ENCODE measurements at places on chromosomes 2 and 18.

- DNase-seq: no peak
Measured at GRCh38 chr2:71468279-71469015, 15.1 kb downstream of the DYSF start.

DNA sequence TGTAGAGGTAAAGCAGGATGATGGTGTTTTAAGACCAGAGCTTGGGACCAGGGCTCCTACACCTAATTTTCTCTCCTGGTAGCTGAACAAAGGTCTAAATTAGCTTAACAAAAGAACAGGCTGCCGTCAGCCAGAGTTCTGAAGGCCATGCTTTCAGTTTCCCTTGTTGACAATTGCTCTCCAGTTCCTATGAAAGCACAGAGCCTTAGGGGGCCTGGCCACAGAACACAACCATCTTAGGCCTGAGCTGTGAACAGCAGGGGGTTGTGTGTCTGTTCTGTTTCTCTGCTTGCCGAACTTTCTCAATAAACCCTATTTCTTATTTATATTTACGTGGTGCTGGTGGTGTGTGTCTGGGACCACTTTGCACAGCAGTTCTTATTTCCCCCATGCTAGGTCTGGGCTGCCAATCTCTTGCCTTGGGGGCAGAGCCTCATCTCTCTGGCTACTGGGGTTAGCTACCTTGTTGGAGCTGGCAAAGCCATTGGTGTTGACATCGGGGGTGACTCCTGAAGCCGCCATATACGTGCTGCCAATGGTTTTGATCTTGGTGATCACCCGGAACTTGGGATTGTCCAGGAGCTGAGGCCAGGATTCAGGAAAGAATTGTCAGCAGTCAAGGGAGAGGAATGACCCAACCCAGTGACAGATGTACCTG is 29.0 kb downstream of the CENPO start:
- no peak for DNase-seq

GRCh38 chr18:59300676-59301285 is 17.7 kb downstream of the CPLX4 start:
- DNase-seq: no peak

DNA sequence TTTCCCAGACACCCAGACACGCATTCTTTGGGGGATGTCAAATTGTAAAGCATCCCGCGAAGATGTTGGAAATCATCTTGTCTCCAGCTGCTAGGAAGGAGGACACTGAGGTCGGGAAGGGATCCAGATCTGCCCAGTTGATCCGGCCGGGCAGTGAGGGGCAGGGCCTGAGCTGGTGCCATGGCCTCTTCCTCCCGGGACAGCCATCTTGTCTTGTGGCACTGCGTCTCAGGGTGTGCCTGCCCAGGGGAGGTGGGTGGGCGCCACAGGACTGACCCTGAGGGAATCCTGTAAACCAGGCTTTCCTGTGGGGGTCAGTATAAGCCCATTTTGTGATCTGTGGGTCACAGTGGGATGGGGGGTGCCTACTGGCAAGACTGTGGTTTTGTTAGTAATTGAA is 10.1 kb downstream of the TRAF3IP1 start:
- no peak for DNase-seq

DNA sequence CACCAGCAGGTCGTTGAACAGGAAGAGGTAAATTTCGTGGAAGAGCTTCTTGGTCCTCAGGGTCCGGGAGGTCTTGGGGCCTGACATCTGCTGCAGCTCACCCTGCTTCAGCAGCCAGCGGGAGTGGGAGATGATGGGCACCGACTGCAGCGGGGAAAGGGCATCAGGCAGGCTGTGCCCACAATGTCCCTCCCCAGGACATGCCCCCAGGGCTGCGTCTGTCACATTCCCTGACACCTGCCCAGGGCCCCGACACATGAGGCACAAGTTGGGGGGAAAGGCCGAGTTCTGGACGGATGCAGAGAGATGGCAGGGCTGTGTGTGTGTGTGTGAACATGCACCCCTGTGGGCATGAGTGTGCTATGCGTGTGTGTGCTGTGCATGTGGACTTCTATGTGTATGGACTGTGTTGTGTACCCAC is 13.9 kb downstream of the SNORC start:
- no peak for DNase-seq

DNA sequence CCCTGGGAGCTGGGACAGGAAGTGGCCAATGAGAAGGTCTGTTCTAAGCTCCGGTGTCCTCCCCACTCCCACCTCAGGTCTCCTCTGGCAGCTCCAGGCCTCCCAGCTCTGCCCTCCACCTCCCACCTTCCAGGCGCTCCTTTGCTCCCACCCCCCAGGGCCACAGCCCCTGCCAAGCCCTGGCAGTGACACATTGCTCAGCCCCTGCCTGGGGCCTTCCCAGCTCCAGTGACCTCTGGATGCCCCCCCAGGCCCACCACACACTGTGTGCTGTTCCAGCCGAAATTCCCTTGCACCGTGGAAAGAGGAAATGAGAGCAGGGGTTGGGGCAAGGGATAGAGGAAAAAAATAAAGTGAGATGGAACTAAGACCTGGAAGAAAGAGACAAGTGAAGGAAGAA is 289.6 kb downstream of the CYP26B1 start:
- DNase-seq: no peak

- no peak for DNase-seq
Measured at GRCh38 chr2:216431531-216431856, 19.2 kb downstream of the SMARCAL1 start.

GRCh38 chr2:177000061-177000714 is 212.4 kb upstream of the HNRNPA3 start:
- DNase-seq: no peak

DNA sequence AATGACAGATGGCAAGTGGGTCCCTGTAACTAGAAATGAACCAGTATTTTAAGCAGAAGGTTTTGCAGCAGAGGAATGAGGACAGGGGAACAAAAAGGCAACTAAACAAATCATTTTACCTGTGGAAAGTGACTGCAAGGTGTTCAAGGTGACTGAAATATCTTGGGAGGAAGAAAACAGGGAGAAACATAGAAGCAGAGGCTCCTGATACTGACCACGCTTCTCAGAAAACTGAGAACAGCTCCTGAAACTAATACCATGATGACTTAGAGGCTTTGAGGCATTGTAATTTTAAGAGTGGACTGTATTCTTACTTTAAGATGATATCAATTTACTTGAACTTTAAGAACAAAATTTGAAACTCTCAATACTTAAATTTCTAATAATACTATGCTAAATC is at the start of gene DYTN:
DYTN (minus strand) TSS at position 101 of the 400 bp plus-strand sequence. CDS start 117 bp downstream, outside the sequence.
- no peak for DNase-seq

GRCh38 chr18:8936619-8937018 is 165.9 kb upstream of the NDUFV2 start:
- DNase-seq: no peak

DNA sequence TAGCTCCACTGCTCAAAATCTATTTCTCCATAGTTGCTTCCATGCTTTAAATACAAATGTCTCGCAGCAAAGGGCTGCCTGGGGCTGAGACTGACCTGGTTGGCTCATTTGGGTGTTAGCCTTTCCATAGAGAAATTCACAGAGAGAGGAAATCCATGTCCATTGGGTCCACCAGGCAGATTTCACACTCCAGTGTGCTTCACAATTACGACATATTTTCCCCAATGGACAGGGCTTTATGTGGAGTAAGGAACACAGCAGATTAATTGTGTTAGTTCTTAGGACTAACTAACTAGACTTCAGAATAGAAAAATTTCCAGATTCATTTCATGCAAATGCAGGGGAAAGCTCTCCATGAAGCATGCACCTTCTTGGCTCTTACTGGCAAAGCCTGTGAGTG is 180.7 kb downstream of the FBXO15 start:
- no peak for DNase-seq

DNA sequence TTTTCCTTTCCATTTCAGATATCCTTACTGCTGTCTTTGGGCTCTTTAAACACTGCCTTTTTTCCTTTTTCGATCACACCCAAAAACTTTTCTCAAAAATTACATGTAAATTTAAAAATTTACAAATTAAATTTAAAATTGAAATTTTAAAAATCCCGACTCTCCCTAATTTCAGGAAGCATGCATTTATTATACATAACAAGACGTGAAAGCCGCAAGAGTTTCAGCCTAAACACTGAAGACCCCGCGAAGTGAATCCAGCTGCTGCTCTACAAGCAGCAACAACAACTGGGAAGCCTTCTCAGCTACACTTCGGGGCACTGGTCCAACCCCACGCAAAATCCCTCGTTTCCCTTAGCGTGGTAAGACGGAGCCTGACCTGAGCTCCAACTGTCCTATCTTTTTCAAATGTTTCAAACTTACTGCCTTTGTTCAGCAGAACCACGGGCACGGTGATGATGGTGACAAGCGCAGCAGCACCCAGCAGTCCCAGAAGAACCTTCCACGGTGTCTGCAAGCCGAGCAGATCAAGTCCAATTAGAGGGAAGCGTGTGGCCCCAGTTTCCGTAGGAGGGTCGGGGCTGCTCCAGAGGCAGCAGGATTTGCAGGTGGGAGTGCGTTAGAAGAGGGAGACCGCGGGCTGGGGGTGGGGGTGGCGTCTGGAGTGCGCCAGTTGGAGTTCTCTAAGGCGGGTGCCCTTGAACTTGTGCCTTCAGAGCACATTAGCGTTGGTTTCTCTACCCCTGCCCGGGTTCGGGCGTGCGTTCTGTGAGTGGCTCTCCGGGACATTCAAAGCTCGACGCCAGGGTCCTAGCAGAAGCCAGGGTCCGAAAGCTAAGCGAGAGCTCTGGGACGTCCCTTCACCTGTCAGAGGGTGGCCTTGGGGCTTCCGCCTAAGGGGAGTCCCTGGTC is 783 bp downstream of the DPP4 start:
- DNase-seq: no peak

DNA sequence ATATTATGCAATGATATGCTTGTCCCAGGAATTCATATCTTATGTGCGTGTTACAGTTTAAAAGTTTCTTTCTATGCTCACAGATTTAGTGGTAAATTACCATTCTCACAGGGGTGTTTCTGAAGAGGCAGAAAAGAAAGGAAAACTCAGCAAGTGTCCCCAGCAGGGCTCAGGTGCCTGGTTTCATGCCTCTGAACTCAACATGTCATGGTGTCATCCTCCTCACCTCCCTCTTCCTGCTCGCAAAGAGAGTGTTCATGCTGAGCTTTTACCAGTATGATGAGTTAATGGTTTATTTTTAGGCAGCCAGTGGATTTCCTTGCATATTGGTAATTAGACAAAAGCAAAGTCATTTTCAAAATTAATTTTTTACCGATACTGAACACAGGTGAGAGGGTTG is 492.9 kb upstream of the ZEB2 start:
- DNase-seq: no peak

GRCh38 chr18:28469946-28470345 is 293.0 kb upstream of the CDH2 start:
- no peak for DNase-seq

- DNase-seq: no peak
Measured at GRCh38 chr2:241148239-241148638, 1.0 kb downstream of the PASK start.

DNA sequence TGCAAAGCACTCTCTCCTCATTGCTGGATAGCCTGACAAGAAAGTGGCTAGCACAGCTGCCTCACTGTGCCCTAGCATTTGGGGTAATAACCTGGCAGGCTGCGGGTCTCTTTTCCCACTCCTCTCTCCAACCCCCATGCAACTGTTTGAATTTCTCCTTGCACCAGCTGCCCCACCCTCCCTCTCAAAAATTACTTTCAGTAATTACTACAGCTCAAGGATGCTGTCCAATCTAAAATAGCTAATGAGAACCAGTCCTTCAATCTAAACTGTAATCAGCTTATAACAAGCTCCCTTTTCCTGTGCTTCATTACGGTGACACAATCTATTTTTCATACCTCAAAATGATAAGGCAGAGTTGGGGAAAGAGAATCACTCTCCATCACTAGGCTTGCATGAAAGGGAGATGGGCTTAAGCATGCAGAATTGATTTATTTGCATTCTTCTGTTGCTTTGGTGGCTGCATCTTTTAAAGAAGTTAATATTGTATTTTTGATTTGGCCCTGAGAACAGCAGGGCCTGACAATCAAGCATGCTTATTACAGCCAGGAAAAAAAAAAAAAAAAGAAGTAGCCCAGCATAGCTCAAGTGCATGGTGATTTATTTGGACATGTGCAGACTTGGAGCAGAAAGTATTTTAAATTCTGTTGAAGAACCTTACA is 881.8 kb downstream of the SLC4A3 start:
- DNase-seq: no peak

- no peak for DNase-seq
Measured at GRCh38 chr2:169573974-169574299, 272 bp upstream of the FASTKD1 start.

GRCh38 chr2:95305380-95306061 is 8.4 kb downstream of the KCNIP3 start:
- DNase-seq: no peak

DNA sequence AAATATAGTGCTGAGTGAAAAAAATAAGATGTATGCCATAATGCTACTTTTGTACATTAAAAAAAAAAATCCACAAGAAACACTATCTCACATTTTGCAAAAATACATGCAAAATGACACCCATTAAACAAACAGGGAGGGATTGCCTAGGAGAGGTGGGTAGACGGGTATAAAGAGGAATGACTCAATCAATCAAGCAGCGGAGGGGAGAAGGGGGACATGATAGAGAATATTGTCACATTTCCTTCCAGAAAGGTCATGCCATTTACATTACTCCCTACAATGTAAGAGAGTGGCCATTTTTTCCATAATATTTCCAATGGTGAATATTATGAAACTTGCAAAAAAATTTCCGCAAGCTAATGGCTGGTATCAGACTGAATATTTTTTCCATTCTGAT is 542.3 kb upstream of the TNP1 start:
- DNase-seq: no peak

GRCh38 chr2:173354582-173355131 is at the start of gene CDCA7:
Gene CDCA7, plus strand, starts transcription at chr2:173354872. Its CDS starts 92 bp downstream, at chr2:173354964.
- no peak for DNase-seq

- DNase-seq: no peak
Measured at GRCh38 chr2:67812682-67813081, 250.1 kb downstream of the C1D start.

GRCh38 chr2:46540496-46541331 is 61.3 kb downstream of the TMEM247 start:
- no peak for DNase-seq

GRCh38 chr2:233997707-233998106 is 52.8 kb upstream of the SPP2 start:
- DNase-seq: no peak

DNA sequence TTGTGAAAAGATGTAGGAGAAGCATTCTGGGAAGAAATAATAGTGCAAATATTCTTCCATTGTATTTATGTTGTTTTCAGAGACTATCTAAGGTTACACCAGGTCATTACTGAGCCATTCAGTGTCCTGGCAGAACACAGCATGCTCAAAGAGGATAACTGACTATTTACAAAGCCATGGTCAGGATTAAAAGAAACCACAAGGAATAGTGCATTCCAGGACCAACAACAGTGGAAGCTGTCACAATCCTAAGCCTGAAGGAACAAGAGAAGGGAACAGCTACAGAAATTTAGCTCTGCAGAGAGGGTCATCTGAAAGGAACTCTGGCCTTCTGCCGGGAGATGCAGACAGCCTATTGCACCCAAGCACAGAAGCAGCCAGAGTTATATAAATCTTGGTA is 116.7 kb downstream of the DSC3 start:
- no peak for DNase-seq

GRCh38 chr2:70049255-70049654 is 38.0 kb upstream of the PCBP1 start:
- no peak for DNase-seq

Measured in activated T-helper 1 cell treated with Interleukin-2 at 50 U/mL for 16 hours (primary cell).